Skin of body (tissue), 3 donors: ENCODE measurements at places on chromosomes 3 and 15. TPM values are rescaled to one million over a fixed set of nuclear protein-coding genes. Genes with fewer than 3 reads are reported as not detected.

The VEPH1 gene
- total RNA-seq = 6.4 TPM

DNA sequence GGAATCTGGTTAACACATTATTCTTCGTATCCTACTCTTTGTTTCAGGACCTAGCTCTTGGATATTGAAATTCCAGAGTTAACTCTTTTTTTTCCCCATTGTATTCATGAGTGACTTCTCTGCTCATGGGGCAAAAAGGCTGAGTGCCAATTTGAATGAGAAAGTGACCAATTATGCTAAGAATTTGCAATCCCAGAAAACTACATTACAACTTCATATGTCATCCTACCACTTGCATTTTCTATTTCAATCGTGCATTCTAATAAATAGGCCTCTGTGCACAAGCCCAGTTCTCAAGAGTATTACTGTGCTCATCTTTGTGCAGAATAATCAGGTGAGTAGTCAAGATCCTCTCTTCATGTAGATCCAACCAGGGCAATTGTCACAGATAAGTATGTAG lies 537.8 kb downstream of the OTOL1 start:
- no peak for DNase-seq

- DNase-seq = no peak
Observed at GRCh38 chr15:25236143-25236860, 202.5 kb downstream of the UBE3A start.

- peak; percentile 74 for DNase-seq
Observed at GRCh38 chr3:149969110-149969939, 1.4 kb downstream of the PFN2 start.

GRCh38 chr3:71288269-71288930 lies 295.1 kb downstream of the FOXP1 start:
- DNase-seq = no peak

GRCh38 chr3:151552589-151552988 lies 91.7 kb upstream of the IGSF10 start:
- DNase-seq = no peak
